Sigmoid colon (tissue), 7 donors: ENCODE measurements at places on chromosomes 1 and 21. TPM values are rescaled to one million over a fixed set of nuclear protein-coding genes. Genes with fewer than 3 reads are reported as not detected.

- no peak for DNase-seq
Observed at GRCh38 chr21:32991361-32991760, 34.4 kb upstream of the OLIG2 start.

DNA sequence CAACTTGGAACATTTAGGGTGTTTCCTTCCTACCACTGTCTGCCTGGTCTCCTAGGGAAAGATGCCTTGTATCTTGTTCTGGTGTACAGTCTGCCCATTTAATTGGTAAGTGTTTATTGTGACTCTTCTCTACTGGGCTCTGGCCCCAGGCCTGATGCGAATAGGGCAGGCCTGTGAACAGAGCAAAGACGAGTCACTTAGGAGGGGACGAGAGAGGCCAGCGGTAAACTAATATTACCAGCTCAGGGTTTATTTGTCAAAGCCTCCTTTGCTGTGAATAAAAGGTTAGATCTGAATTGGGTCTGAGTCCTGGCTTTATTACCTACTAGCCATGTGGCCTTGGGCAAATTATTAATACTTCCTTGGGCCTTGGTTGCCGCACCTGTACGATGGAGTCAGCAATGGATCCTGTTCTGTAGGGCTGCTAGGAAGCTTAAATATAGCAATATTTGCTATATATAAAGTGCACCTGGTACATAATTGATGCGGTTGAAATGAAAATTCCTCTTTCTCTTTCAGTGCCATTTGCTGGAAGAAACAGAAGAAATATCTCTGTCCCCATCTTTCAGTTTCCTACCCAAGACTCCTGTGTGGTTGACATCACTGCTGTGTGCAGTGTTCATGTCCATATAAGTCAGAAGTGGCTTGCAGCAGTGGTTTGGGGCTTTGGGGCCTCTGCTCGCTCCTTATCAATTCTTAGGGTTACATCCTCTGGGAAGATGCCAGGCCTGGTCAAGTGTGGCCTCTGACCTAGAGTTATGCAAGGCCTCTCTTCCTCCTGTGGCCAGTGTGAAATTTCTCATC, 32.4 kb downstream of the MAPKAPK2 start:
- peak; percentile 69 for DNase-seq

GRCh38 chr1:93715529-93716126, 34.0 kb upstream of the BCAR3 start:
- DNase-seq, result no peak

- no peak for DNase-seq
Observed at GRCh38 chr1:248841702-248842395, 3.8 kb downstream of the ZNF672 start.

- no peak for DNase-seq
Observed at GRCh38 chr1:231162297-231162969, 575 bp downstream of the TRIM67 start.

DNA sequence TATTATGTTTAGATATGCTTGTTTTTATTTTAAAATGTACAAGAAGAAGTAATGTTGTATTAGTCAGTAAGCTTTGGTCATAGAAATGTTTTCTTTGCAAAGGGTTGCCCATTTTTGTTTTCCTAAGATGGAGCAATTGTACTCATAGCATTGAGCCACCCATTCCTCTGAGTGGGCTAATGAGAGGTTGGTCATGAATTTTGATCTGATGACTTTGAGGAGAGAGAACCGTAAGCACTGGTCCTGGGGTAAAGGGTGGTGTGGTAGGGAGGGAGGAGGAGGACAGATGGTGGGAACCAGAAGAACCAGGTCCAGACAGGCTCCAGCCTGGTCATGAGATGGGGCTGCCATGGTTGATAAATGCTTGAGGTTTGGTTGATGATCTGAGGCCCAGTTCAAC, 15.9 kb upstream of the SLC6A9 start:
- DNase-seq, result no peak

DNA sequence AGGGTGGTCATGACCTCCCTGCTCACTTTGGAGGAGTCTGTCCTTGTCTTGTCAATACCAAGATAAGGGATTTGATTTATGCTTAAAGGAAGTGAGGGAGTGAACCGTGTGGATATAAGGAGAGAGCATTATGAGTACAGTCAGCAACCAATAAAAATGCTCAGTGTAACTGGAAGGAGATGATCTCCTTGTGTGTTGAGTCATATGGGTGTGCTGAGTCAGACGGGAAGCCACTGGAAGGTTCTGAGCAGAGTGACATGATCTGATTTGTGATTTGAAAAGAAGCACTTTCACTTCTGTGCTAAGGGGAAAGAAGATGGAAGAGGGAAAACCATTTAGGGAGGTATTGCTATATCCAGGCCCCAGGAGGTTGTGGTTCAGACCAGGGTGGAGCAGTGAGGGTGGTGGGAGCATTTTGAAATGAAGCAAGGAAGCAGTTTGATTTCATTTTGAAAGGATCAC, 2.5 kb upstream of the BCL10 start:
- DNase-seq, result no peak

DNA sequence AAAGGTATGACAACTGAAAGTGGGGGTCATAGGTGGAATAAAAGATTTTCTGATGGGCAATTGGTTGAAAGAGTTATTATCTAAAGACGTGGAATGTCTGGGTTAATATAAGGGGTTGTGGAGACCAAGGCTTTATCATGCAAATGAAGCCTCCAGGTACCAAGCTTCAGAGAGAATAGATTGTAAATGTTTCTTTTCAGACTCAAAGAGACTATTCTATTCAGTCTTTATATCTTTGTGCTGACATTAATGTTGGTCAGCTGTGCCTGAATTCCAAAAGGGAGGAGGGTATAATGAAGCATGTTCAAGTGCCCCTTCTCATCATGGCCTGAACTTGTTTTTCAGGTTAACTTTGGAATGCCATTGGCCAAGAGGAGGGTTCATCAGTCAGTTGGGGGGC, 145.3 kb downstream of the SETD4 start:
- no peak for DNase-seq

GRCh38 chr1:230705289-230706019, 8.5 kb downstream of the AGT start:
- DNase-seq, result no peak

DNA sequence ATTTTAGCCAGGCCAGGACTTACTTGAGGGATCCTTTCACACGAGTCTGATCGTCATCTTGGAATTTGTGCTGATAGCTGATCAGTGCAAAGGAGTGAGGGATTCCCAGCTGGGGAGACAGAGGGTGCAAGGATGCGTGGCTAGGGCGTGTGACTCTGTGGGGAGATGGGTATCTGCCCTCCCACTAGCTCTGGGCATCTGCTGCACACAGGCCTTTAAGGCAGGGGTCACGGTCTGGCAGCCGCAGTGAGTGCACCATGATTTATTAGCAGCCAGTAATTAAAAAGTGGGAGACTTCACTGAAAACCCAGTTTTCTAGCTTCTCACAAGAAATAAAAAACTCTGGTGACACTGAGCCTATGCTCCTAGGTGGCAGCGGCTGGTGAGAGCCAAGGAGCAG, 20.4 kb downstream of the THAP3 start:
- no peak for DNase-seq

GRCh38 chr1:36156329-36157114, 562 bp downstream of the MAP7D1 start:
- DNase-seq, result peak; percentile 85

GRCh38 chr1:109739738-109740614, 862 bp downstream of the GSTM3 start:
- peak; percentile 90 for DNase-seq

- DNase-seq, result no peak
Observed at GRCh38 chr1:106217765-106218164, 838.7 kb upstream of the PRMT6 start.

GRCh38 chr1:55700359-55701130, 485.4 kb upstream of the USP24 start:
- DNase-seq, result no peak

DNA sequence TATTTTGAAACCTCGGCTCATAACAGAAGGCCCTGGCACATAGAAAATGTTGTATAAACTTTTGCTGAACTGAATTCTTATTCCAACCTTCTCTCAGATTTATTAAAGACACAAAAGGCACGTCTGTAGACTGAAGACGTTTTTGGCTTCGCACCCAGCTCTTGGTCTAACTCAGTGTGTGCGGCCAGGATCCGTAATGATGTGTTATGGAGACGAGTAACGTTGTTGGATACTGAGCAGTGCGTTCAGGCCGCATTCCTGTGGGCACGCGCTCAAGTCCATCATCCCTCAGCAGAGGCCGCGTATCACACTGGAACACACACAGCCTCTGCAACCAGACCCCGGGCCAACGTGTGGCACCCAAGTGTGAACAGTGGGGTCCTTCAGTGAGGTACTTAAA, 154.8 kb upstream of the RAB4A start:
- DNase-seq, result peak; percentile 98

- no peak for DNase-seq
Observed at GRCh38 chr1:231665726-231666125, 39.1 kb downstream of the DISC1 start.

GRCh38 chr1:226111098-226111882, 48.8 kb downstream of the H3-3A start:
- DNase-seq, result no peak

DNA sequence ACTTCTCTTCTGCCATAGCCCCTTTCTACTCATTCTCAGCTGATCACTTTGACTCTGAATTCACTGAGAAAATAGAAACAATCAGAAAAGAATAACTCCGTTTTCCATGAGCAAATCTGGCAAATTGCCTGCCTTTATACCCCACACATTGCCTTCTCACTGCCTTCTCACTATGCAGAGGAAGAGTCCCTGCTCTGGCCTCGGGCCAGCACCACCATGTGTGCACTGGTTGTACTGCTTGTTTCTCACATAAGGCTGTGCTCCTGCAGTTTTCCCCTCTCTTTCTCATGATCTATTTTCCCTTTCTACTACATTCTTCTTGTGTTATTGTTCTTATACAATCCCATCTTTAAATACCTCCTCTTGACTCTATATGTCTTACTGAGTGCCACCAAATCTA, 2.3 kb upstream of the HMGCS2 start:
- DNase-seq, result no peak

Gene COA7
- total RNA-seq, result 7.9 TPM

Gene GOLT1A
- not detected for total RNA-seq

Gene FAM110D
- total RNA-seq, result 1.2 TPM

Gene KCNA3
- 0.82 TPM for total RNA-seq

Gene SERTAD4
- total RNA-seq, result 23.5 TPM

Gene KIRREL1
- 53.5 TPM for total RNA-seq

Gene LMOD1
- 633 TPM for total RNA-seq

Gene ADGRL2
- 62.8 TPM for total RNA-seq

Gene ELAVL4
- 2.6 TPM for total RNA-seq

Gene RHBDL2
- total RNA-seq, result 0.55 TPM
